Bronchial smooth muscle cell (primary cell): ENCODE measurements at places on chromosomes 4 and X. TPM values are rescaled to one million over a fixed set of nuclear protein-coding genes. Genes with fewer than 3 reads are reported as not detected.

FMR1NB gene
- not detected in 2 replicates for total RNA-seq

MAGEC3 gene
- total RNA-seq: not detected in 2 replicates

PAGE2 gene
- not detected in 2 replicates for total RNA-seq

ZCCHC18 gene
- 0.69 and 1.7 TPM in 2 replicates for total RNA-seq

NHSL2 gene
- 0.52 and 9.5 TPM in 2 replicates for total RNA-seq

GLRA2 gene
- total RNA-seq: not detected in 2 replicates

TEC gene
- 0.60 and 0.79 TPM in 2 replicates for total RNA-seq

PIM2 gene
- 0.77 and 1.9 TPM in 2 replicates for total RNA-seq

TKTL1 gene
- total RNA-seq: not detected in 2 replicates

MAGEA4 gene
- total RNA-seq: not detected in 2 replicates

DMD gene
- 0.26 and 1.9 TPM in 2 replicates for total RNA-seq

LONRF3 gene
- 0.16 and 0.17 TPM in 2 replicates for total RNA-seq

GYG2 gene
- 2.5 and 2.6 TPM in 2 replicates for total RNA-seq

ADGRG2 gene
- total RNA-seq: under 0.01 and 0.32 TPM in 2 replicates

NEXMIF gene
- total RNA-seq: not detected in 2 replicates

MAGEC2 gene
- not detected in 2 replicates for total RNA-seq

FRMPD4 gene
- 1.6 and 2.4 TPM in 2 replicates for total RNA-seq

SLC9A7 gene
- 21.2 and 38.0 TPM in 2 replicates for total RNA-seq
